Activated T-cell treated with anti-CD3 and anti-CD28 coated beads for 4 hours (primary cell): ENCODE measurements at places on chromosomes 7 and 10.

DNA sequence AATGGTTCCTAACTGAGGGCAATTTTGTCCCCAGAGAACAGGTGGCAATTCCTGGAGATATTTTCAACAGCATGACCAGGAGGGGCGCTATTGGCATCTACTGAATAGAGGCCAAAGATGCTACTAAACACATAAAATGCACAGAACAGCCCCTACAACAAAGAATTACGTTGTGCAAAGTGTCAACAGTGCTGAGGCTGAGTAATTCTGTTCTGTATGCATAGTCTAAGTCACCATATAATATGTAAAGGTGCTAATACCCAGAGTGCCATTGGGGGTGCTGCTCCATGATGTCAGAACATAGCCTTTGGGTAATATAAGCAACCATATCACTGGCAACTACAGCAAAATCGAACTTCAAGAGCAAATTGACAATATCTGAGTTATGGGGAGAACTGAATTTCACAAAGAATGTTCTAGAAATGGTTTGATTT, 213.3 kb upstream of the PHYHIPL start:
- DNase-seq, result no peak

- no peak for DNase-seq
Observed at GRCh38 chr10:13206091-13206490, 28.1 kb downstream of the UCMA start.

- DNase-seq, result no peak
Observed at GRCh38 chr7:5776894-5777660, 4.4 kb downstream of the RNF216 start.

- no peak for DNase-seq
Observed at GRCh38 chr10:128549101-128549608, 422.9 kb upstream of the MKI67 start.

GRCh38 chr10:131081376-131081775, 230.1 kb downstream of the TCERG1L start:
- no peak for DNase-seq

GRCh38 chr10:13139150-13139549, 22.2 kb upstream of the MCM10 start:
- DNase-seq, result no peak

- DNase-seq, result no peak
Observed at GRCh38 chr10:19930936-19931893, 115.0 kb downstream of the PLXDC2 start.

DNA sequence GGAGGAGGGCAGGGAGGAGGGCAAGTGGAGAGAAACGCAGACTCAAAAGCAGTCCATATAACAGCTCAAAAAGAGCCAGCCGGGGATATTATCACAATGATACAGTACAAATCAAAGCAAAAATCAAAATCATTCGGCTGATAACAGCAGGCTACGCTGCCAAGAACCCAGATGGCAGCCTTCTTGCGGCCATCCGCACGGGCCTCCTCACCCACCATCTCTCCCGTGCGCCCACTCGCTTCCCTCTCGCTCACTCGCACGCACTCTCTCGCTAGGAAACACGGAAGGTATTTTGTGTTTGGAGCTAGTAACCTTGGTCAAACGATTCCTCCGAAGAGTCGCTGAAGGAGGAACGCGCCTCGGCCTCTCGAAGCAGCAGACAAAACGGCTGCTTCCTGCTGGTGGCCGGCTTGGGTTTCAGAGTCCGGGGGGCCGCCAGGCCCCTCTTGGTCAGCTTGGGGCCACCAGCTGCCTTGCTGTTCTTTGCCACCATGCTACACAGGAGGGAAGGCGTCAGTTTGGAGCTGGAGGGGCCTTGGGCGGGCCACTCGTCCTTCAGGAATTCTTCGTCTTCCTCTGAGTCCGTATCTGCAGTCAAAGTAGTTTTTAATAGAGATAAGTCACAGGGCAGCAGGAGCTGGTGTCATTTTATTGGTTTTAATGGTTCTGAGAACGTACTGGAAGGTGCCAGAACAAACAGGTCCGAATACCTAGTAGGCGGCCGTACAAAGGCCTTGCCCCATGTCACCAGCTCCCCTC, 68.9 kb downstream of the SLC29A4 start:
- DNase-seq, result no peak

DNA sequence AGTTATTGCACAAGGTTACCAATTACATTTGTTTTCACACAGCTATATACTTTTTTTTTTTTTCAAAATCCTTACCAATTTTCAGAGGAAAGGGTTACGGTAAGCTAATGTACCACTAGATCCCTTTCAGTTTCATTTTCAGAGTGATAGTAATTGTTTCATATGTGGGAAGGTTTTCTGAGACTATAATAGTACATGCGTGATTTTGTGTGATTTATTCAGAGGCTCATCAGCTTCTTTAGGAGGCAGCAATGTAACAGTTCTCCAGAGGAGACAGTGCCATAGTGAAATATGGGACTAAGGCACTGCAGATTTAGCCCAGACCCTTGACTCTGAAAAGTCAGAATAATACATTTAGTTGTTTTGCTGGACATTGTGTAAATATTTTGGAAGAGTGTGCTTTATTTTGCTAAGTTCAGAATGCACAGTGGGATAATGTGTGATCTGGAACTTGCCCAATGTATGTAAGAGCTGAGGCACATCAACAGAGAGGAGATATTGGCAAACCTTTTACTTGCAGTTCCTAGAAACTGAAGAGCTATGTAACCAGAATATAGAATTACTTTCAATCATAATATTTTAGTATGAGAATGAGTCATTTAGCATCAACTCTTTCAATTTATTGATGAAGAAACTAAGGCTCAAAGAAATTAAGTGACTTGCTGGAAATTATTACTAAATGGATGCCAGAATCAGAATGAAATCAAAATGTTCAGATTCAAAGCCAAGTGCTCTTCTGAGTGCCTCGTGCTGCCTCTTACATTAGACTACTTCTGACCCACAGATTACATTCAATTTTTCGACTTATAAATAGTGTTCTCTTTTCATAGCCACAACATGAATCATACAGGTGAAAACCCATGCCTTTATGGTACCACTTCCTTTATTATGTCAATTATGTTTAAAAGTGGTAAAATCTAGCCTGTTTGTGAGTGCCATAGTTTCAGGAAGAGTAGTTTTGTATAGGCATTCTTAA, 207.7 kb upstream of the TEX47 start:
- DNase-seq, result no peak

DNA sequence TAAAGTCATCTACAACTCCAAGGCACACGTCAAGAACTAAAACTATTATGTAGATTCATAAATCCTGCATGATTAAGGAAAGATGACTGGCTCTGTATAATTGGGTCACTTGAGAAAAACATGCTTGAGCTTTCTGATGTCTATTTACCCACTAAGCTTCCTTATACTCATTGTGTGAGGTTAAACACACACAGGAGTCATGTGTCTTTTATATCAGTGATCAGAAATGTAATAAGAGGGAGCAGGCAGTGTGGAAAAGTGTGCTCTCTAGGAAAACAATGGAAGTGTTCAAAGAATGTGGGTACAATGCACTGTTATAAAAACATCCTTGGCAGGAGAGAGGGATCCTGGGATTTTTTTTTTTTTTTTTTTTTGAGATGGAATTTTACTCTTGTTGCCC, 108.6 kb upstream of the ARID5B start:
- DNase-seq, result no peak

GRCh38 chr7:29482056-29482455, 81.6 kb upstream of the PRR15 start:
- DNase-seq, result no peak

DNA sequence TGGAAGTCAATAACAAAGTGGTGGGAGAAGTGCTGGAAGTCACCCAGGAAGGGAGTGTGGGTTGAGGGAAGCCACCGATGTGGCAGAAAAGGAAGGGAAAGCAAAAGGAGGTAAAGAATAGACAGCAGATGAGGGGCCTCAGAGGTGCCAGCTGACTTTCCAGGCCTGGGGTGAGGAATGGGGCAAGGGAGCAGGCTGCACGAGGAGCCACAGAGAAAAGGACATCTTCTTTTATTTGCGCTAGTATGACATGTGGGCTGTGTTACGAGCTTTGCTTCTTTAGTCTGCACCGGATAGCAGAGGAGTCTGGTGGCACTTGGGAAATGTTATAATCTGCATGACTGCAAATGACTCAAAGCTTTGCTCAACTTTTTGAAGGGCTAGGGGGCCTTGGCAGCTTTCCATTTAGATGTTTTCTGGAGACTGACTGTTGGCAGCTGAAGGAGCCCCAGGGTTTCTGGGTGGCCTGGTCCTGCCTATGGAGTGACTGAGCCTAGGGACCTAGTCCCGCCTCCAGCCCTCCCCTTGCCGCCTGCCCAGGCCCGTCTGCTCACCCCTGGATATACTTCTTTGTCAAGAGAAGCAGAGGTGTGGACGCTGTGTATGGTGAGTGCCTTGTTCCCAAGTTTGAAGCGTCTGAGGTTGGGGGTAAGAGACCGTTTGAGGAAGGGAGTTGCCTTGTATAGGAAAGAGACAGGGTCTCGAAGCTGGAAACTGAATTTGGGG, 5.1 kb downstream of the PRXL2A start:
- DNase-seq, result no peak

GRCh38 chr7:117385363-117386109, 41.8 kb downstream of the ASZ1 start:
- DNase-seq, result no peak

- DNase-seq, result no peak
Observed at GRCh38 chr7:106155027-106155426, 42.9 kb upstream of the SYPL1 start.

- DNase-seq, result no peak
Observed at GRCh38 chr10:68224810-68225209, 7.1 kb downstream of the ATOH7 start.

GRCh38 chr10:102462512-102463054, 11.2 kb upstream of the C10orf95 start:
- DNase-seq, result no peak

DNA sequence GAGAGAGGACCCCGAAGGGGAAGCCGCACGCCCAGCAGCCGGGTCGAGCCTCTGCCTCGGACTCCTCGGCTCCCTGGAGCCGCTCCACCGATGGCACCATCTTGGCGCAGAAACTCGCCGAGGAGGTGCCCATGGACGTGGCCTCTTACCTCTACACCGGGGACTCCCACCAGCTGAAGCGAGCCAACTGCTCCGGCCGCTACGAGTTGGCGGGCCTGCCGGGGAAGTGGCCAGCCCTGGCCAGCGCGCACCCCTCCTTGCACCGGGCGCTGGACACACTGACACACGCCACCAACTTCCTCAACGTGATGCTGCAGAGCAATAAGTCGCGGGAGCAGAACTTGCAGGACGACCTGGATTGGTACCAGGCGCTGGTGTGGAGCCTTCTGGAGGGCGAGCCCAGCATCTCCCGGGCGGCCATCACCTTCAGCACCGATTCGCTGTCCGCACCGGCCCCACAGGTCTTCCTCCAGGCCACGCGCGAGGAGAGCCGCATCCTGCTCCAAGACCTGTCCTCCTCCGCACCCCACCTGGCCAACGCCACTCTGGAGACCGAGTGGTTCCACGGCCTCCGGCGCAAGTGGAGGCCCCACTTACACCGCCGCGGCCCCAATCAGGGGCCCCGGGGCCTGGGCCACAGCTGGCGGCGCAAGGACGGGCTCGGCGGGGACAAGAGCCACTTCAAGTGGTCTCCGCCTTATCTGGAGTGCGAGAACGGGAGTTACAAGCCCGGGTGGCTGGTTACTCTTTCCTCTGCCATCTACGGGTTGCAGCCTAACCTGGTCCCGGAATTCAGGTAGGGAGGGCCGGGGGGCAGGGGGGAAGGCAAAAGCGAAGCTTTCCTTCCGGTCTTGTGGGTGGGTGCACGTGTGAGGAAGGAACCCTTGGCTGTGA, 973 bp downstream of the GPR158 start:
- DNase-seq, result no peak

GRCh38 chr10:34995925-34996324, 94.2 kb downstream of the CUL2 start:
- no peak for DNase-seq

DNA sequence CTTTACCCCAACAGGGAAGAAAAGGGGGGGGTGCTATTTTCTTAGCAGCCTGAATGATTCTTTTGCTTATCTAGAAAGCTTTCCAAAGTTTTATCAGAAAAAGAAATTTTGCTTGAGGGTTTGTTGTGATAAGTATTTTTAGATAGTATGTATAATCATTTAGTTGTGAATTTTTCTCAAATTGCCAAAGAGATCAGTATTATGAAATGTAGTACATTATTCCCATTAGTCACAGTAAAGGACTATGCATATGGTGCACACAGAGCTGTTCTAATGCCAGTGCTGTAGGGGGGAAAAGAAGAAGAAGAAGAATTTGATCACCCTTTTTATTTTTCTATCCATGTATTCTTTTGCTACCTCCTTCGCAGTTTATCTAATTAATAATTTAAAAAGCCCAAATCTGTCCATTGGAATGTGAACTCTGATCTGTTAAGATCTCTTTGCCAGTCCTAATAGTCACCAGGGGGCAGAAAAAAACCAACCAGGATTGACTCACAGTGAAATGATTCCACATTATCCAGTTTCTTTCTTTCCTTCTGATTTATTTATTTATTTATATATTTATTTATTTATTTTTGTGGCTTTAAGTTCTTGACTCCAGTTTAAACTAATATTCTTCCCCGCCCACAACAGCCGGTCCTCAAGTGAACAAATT, 4.7 kb downstream of the RBM20 start:
- no peak for DNase-seq

GRCh38 chr10:47353351-47353750, 5.2 kb downstream of the RBP3 start:
- no peak for DNase-seq

GRCh38 chr10:36116040-36116439, 473.9 kb upstream of the FZD8 start:
- no peak for DNase-seq

GRCh38 chr7:27688646-27689045, 26.0 kb upstream of the HIBADH start:
- no peak for DNase-seq

GRCh38 chr7:1279041-1279440, 46.4 kb downstream of the UNCX start:
- no peak for DNase-seq

- no peak for DNase-seq
Observed at GRCh38 chr7:98697485-98698240, 80.6 kb downstream of the NPTX2 start.

DNA sequence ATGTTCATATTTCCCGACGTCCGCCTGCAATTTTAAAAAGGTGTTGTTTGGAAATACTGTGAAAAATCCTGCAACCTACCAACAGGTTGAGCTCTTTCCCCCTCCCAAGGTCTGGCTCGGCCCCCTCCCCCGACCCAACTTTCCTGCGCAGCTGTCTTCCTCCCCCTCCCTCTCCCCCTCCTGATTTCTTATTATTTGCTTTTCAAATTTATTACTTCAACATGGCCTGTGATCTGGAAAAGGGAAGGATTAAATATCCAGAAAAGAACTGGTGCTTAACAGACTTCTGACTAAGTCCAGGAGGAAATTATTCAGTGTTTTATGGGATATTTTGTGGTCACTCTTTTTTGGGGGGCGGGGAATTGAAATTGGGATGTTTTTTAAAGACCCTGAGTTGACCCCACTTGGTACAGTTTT, 2.4 kb downstream of the ARID5B start:
- no peak for DNase-seq

DNA sequence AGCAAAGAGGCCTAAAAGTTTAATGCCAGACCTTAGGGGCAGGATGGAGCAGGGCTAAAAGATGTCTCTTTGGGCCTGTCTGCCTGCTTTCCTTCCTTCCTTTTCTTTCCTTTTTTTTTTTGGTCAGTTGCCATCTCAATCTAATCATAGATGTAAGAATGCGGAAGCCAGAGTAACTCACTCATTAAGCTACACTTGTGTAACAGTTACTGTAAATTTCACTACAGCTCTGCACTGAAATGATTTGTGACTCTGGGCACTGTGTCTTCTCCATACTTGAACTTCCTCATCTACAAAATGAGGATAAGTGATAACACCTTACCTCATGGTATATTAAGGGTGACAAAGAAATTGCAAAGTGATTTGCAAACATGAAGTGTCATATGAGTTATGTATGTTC, 75.5 kb upstream of the AGK start:
- no peak for DNase-seq

GRCh38 chr10:88060762-88061161, 197.3 kb downstream of the PTEN start:
- DNase-seq, result no peak
